HFFc6 (cell line): ENCODE measurements at places on chromosomes 5 and 9. TPM values are rescaled to one million over a fixed set of nuclear protein-coding genes. Genes with fewer than 3 reads are reported as not detected.

The VDAC1 gene
- 286 to 326 TPM (median 314 TPM) in 3 replicates for total RNA-seq

The PCDHB14 gene
- total RNA-seq = 1.8 to 3.3 TPM (median 2.9 TPM) in 3 replicates

GRCh38 chr9:3992924-3993323, 306.9 kb downstream of the GLIS3 start:
- no peak for DNase-seq

GRCh38 chr9:98879963-98880310, 63.8 kb upstream of the COL15A1 start:
- DNase-seq = no peak

The AQP7 gene
- total RNA-seq = not detected in 2 replicates

The INSL4 gene
- total RNA-seq = not detected in 3 replicates

The EIF4E1B gene
- not detected in 3 replicates for total RNA-seq

- no peak for DNase-seq
Observed at GRCh38 chr9:115989831-115990230, 163.8 kb upstream of the PAPPA start.

The UCK1 gene
- 18.8 and 22.6 TPM in 2 replicates for total RNA-seq
